ENCODE measurements at places on chromosomes 7 and 10. TPM values are rescaled to one million over a fixed set of nuclear protein-coding genes. Genes with fewer than 3 reads are reported as not detected.

The VWDE gene
- 3.4 TPM for total RNA-seq

The ANLN gene
- 75.2 TPM for total RNA-seq

The MOGAT3 gene
- not detected for total RNA-seq

The SEM1 gene
- 35.0 TPM for total RNA-seq

The ERVW-1 gene
- total RNA-seq = not detected

The NUTM2E gene
- total RNA-seq = not detected

The DDC gene
- total RNA-seq = not detected

The ORC5 gene
- total RNA-seq = 22.0 TPM

The HMX2 gene
- total RNA-seq = not detected

The THSD7A gene
- not detected for total RNA-seq

The OR13A1 gene
- not detected for total RNA-seq

The HHEX gene
- not detected for total RNA-seq

The SVOPL gene
- not detected for total RNA-seq

The SH2D4B gene
- total RNA-seq = 0.09 TPM

The OR6V1 gene
- not detected for total RNA-seq

The SFTPA2 gene
- not detected for total RNA-seq

The TCAF1 gene
- 17.8 TPM for total RNA-seq

The HECTD2 gene
- 3.8 TPM for total RNA-seq

The PRKG1 gene
- total RNA-seq = not detected

The BAIAP2L1 gene
- total RNA-seq = 1.4 TPM

Data from activated CD8-positive, alpha-beta memory T cell treated with anti-CD3 and anti-CD28 coated beads, Interleukin-2, amount 10 ng/mL, durations not matched to agents 7 days and 5 days (primary cell).